Left lung (tissue), 14 donors: ENCODE measurements at places on chromosomes 1 and 21.

DNA sequence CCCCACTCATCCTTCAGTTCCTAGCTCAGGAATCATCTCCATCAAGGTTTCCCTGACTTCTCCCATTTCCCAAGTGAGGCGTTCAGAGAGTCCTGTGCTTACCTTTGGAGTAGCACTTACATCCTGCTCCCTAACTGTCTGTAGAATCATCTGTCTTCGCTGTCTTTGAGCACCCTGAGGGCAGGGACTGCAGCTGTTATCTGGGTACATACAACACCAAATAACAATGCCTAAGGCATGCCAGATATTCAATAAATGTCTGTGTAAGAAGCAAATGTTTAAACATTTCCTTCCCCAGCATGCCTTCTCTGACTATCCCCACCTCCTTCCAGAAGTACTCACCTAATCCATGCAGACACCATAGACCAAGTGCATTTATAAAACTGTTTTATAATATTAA, 65.4 kb downstream of the JAK1 start:
- no peak overlapping the region for H3K4me3 ChIP-seq
- peaks cover 52% of the 10 kb centered on the region for H3K4me1 ChIP-seq
- H3K27me3 ChIP-seq, result no peaks in the 10 kb centered on the region
- no peak for DNase-seq

- no peaks in the 10 kb centered on the region for H3K27me3 ChIP-seq
- peaks cover 8% of the 10 kb centered on the region for H3K36me3 ChIP-seq
- no peak for DNase-seq
- no peak overlapping the region for H3K27ac ChIP-seq
- H3K4me1 ChIP-seq, result peaks cover 23% of the 10 kb centered on the region
Observed at GRCh38 chr21:32276671-32277070, 2.2 kb downstream of the MIS18A start.

DNA sequence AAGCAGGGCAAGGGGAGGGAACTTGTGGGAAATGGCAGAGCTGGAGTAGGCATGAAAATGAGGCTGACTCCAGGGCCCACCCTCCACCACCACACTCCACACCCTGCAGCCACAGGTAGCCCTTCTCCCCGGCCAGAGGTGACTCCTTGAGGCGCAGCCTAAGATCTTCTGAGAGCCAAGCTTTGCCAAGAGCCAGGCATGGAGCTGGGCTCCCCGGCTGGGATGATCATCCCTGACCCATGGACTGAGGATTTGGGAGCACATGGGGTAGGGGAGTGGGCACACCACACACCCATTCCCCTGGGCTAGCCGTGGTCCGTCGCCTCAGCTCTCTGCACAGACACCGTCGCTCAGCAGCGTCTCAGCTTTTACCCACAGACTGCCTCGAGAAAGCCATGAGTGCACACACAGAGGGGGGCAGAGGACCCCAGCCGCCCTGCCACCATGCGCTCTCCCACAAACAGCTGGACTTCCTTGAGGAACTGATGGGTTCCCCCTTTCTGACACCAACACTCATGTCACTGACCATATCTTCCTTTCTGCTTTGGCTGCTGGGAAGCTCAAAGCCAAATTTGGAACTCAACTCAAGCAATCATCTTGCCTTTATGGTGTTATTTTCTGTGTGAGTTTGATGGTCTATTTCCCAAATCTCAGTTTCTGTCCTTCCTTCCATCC, 123.6 kb upstream of the RUNX3 start:
- no peaks in the 10 kb centered on the region for H3K4me1 ChIP-seq
- H3K27ac ChIP-seq, result no peak overlapping the region
- H3K36me3 ChIP-seq, result no peaks in the 10 kb centered on the region
- no peak overlapping the region for H3K4me3 ChIP-seq

GRCh38 chr21:28550057-28550825, 442.4 kb downstream of the LTN1 start:
- H3K4me1 ChIP-seq, result no peaks in the 10 kb centered on the region
- no peak overlapping the region for H3K27ac ChIP-seq
- no peak for DNase-seq
- no peaks in the 10 kb centered on the region for H3K36me3 ChIP-seq
- no peak overlapping the region for H3K4me3 ChIP-seq

GRCh38 chr21:31397515-31397926, 53.5 kb upstream of the TIAM1 start:
- no peaks in the 10 kb centered on the region for H3K36me3 ChIP-seq
- no peaks in the 10 kb centered on the region for H3K4me1 ChIP-seq
- H3K27ac ChIP-seq, result no peak overlapping the region
- no peak overlapping the region for H3K4me3 ChIP-seq

DNA sequence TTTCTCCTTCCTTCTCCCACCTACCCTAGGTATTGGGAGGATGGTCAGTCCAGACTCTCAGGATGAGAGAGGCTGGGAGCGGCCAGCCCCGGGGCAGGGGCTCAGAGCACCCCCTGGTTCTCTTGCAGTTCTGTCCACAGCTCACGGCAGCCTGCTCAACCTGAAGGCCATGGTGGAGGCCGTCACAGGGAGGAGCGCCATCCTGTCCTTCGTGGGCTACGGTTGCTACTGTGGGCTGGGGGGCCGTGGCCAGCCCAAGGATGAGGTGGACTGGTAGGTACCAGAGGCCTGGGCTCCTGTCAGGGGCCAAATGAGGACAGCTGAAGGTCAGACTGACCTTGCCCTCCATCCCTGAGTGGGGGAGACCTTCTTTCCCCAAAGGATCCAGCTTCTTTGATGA, 4.2 kb downstream of the PLA2G2F start:
- peak; percentile 10 for DNase-seq
- H3K27ac ChIP-seq, result no peak overlapping the region
- H3K36me3 ChIP-seq, result no peaks in the 10 kb centered on the region
- H3K4me1 ChIP-seq, result no peaks in the 10 kb centered on the region
- no peaks in the 10 kb centered on the region for H3K27me3 ChIP-seq

DNA sequence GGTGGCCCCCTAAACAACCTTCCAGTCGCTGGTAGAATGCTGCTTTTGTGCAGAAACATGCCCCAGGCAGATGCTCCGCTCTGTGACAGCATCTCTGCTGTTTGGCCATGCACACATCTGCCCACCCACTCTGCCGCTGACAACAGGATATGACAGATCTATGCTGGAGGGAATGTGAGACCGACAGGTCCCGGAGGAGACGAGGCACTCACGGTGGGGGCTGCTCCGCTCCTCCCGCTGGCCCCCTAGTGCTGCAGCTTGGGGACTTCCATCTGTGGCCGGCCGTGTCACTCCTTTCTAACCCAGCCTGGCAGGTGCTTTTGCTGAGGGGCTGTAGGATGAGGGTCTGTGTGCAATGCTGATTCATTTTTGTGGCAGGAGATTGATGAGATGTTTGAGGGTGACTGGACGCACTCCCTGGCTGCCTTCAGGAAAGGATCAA, 49.1 kb upstream of the DMRTB1 start:
- H3K27me3 ChIP-seq, result peaks cover 38% of the 10 kb centered on the region
- no peak for DNase-seq
- no peak overlapping the region for H3K4me3 ChIP-seq
- H3K27ac ChIP-seq, result no peak overlapping the region
